ENCODE measurements at places on chromosomes 1 and 21.

DNA sequence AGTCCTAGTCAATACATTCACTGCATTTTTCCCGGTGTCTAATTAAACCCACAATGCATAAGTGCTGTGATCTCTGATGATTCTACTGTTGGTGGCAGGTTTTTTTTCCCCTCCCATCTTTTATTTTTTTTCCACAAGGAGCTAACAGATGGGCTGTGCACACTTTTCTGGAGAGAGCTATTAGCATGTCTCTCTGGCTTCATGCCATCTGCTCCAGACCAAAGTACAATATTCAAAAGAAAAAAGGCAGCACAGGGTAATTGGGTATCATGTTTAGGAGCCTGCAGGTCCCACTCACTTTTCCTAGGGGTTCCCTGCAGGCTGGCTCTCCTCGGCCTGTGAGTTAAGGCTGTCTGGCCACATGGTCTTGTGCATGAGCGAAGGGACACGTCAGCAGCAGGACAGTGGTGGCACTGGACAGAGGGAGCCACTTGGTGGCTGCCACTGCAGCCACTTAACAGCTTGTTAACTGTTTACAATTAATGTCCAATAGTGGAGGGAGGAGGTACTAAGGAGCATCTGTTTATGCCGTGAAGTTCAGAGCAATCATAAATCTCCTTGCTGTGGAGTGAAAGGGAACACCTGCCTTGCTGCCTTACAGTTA lies 53.5 kb upstream of the C8B start:
- DNase-seq: no peak

DNA sequence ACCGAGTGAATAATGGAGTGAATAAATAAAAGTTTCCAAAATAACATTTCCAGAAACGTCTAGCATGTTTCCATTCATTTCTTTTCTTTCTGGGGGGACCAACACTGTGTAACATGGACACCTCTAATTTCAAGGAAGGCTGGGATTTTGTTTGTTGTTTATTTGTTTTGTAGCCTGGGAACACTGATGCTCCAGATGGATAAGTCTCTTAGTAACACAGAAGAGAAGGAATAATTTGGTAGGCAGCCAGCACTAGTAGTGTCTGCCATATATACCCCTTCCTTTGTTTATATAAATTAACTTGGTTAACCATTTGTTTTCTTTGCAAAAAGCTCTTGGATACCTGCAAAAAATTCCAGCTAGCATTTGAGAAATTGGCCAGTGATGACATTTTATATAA lies 411.4 kb upstream of the DEPDC1 start:
- DNase-seq: peak; percentile 41

GRCh38 chr1:156662005-156662799 lies 15.0 kb downstream of the NES start:
- no peak for DNase-seq

GRCh38 chr1:181180407-181181031 lies 92.0 kb downstream of the IER5 start:
- no peak for DNase-seq

DNA sequence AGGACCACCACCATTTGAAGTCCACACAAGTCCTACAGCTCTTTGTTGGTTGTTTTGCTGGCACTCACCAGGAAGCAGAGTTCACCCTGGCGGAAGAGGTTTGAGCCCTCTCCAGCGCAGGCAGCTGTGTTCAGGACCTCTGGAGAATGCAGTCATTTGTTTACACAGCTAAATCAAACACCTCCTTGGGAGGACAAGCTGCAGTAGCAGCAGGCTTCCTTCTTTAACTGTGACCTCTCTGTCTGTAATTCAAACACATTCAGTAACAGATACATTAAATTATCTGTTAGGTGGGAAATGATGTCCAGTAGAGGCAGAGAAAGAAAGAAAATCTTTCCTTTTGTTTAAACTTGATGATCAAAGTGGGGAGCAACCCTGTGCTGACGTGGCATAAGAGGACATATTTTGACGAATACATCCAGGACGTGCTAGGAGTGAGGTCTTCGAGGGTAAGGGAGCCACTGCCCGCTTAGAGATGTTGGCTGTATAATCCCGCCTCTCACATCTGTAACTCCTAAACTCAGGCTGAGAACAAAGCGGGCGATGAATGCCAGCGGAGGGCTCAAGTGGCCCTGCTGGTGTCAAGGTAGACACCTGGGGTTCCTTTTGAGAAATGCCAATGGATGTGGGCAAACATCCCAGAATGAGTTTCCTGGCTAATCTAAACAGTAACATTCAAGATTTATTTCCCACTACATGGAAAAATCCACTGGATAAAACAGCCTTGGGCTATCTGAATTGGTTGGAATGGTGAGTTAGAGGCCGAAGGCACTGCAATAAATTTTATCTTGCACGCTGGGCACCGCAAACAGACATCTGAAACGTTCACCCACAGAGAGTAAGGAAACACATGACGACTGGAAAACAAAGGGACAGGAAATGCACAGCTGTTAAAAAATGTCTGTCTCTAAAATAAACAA lies 51.7 kb downstream of the ABCA4 start:
- DNase-seq: peak; percentile 92

- no peak for DNase-seq
Measured at GRCh38 chr1:97433824-97434177, 487.0 kb downstream of the DPYD start.

Measured in NCI-H2029 (cell line).